ENCODE measurements at places on chromosomes 16 and 17.

DNA sequence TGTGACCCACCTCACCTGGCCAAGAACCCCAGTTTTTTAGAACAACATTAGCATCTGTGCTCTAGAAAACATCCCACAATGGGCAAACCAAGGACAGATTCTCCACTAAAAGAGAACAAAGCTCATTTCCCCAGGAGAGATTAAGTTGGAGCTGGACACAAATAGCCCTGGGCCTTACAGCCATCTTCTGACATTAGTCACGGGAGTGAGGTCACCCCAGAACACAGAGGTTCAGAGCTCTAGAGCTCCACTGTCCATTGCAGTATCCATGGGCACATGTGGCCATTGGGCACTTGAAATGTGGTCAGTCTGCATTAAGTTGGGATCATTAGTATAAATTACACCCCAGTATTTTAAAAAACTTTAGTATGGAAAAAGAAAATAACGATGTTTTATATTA is 47.6 kb upstream of the RBBP6 start:
- no peak for DNase-seq

GRCh38 chr16:85475233-85475632 is 137.9 kb upstream of the GSE1 start:
- no peak for DNase-seq

- no peak for DNase-seq
Observed at GRCh38 chr17:18230288-18231141, 5.1 kb downstream of the LLGL1 start.

- no peak for DNase-seq
Observed at GRCh38 chr16:19014461-19014860, 30.7 kb downstream of the TMC7 start.

- DNase-seq = no peak
Observed at GRCh38 chr17:6569370-6570285, 13.3 kb upstream of the PITPNM3 start.
